ENCODE measurements at places on chromosomes 3 and 15. TPM values are rescaled to one million over a fixed set of nuclear protein-coding genes. Genes with fewer than 3 reads are reported as not detected.

MOBP gene
- not detected for total RNA-seq

CYP11A1 gene
- total RNA-seq, result 1.0 TPM

SMCO1 gene
- total RNA-seq, result 0.38 TPM

KBTBD8 gene
- total RNA-seq, result 7.5 TPM

ATP13A5 gene
- 0.22 TPM for total RNA-seq

ZSCAN29 gene
- total RNA-seq, result 59.3 TPM

PFN2 gene
- total RNA-seq, result 222 TPM

Measured in camera-type eye (tissue), 1 donor.